ENCODE measurements at places on chromosomes 13 and 19. TPM values are rescaled to one million over a fixed set of nuclear protein-coding genes. Genes with fewer than 3 reads are reported as not detected.

ALOX5AP gene
- total RNA-seq, result 0.25 TPM

HAUS5 gene
- 28.7 TPM for total RNA-seq

NCAN gene
- 0.02 TPM for total RNA-seq

TEX29 gene
- 0.41 TPM for total RNA-seq

RNF225 gene
- 1.3 TPM for total RNA-seq

PLIN4 gene
- total RNA-seq, result 0.25 TPM

DPF1 gene
- 4.0 TPM for total RNA-seq

ACER1 gene
- total RNA-seq, result 0.16 TPM

TEX26 gene
- total RNA-seq, result not detected

SMIM17 gene
- 2.1 TPM for total RNA-seq

TMEM255B gene
- total RNA-seq, result 1.7 TPM

- H3K27me3 ChIP-seq, result no peaks in the 10 kb centered on the region
- peaks cover 19% of the 10 kb centered on the region for H3K4me1 ChIP-seq
- H3K36me3 ChIP-seq, result peaks cover 26% of the 10 kb centered on the region
- no peak overlapping the region for H3K27ac ChIP-seq
- DNase-seq, result no peak
- peak overlapping the region; percentile 8 for H3K4me3 ChIP-seq
Measured at GRCh38 chr19:19630062-19630414, 2.0 kb upstream of the LPAR2 start.

DNA sequence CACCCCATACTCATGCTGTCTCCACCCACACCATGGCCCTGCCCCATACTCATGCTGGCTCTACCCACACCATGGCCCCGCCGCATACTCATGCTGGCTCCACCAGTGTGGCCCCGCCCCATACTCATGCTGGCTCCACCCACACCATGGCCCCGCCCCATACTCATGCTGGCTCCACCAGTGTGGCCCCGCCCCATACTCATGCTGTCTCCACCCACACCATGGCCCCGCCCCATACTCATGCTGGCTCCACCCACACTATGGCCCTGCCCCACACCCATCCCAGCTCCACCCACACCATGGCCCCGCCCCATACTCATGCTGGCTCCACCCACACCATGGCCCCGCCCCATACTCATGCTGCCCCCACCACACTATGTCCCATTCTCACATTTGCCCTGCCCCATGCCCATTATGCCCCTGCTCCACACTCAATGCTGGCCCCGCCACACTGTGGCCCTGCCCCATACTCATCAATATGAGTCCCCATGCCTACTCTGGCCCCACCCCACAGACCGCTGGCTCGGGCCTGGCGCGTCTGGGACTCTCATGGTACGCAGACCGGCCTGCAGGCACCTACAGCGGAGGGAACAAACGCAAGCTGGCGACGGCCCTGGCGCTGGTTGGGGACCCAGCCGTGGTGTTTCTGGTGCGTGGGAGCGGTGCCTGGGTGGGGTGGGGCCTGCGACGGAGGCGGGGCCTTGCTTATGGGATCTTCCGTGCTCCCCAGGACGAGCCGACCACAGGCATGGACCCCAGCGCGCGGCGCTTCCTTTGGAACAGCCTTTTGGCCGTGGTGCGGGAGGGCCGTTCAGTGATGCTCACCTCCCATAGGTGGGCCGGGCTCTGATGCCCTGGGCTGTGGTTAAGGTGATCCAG is 3.7 kb upstream of the ARHGAP45 start:
- H3K4me3 ChIP-seq, result no peak overlapping the region
- peaks cover 13% of the 10 kb centered on the region for H3K4me1 ChIP-seq
- no peak for DNase-seq
- H3K27ac ChIP-seq, result no peak overlapping the region

GRCh38 chr13:104414771-104415170 is 1348.6 kb upstream of the SLC10A2 start:
- H3K27me3 ChIP-seq, result no peaks in the 10 kb centered on the region
- no peak for DNase-seq
- H3K4me1 ChIP-seq, result peaks cover 41% of the 10 kb centered on the region
- H3K27ac ChIP-seq, result peak overlapping the region; percentile 28
- H3K4me3 ChIP-seq, result no peak overlapping the region

DNA sequence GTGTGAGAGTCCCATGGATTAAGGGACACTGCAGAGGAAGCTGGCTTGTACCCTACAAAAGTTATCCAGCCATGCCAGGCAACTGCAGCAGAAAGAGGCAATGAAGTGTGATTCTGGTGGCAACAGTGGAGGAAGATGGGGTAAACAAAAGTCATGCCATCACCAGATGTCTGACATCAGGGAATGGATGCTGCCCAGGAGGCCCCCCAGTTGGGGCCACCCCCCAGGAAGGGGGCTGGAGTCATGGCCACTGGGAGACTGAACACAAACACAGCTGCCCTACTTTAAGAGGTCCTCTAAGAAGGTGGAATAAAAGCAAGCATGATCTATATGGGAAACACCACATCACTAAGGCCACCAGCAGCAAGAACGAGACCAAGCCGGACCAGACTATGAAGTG is 235.3 kb downstream of the KLF12 start:
- no peak overlapping the region for H3K4me3 ChIP-seq
- H3K27me3 ChIP-seq, result no peaks in the 10 kb centered on the region
- no peak overlapping the region for H3K27ac ChIP-seq
- H3K4me1 ChIP-seq, result peaks cover 46% of the 10 kb centered on the region
- H3K36me3 ChIP-seq, result no peaks in the 10 kb centered on the region

GRCh38 chr13:55159765-55160164 is 1981.0 kb upstream of the PRR20A start:
- H3K27me3 ChIP-seq, result no peaks in the 10 kb centered on the region
- no peak overlapping the region for H3K27ac ChIP-seq
- H3K4me3 ChIP-seq, result no peak overlapping the region
- H3K36me3 ChIP-seq, result no peaks in the 10 kb centered on the region

DNA sequence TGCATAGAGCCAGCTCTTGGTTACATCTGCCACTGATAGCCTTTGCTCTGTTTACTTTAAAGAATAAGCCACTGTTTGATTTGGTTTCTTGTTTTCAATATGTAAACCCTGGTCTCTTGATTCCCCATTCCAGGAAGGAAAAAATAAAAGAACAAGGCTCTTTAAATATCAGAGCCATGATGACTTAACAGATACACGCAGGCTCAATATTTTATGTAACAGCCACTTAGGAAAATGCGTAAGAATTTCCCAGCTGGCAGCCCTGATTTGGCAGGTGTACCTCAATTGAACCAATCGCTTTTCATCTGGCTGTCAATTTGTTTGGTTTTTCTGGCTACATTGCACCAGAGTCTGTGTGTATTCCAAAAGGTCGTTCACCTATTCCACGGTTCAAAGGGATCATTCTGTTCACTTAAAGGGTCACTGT is 65.6 kb downstream of the IRS2 start:
- H3K27ac ChIP-seq, result no peak overlapping the region
- no peaks in the 10 kb centered on the region for H3K4me1 ChIP-seq
- H3K4me3 ChIP-seq, result no peak overlapping the region

DNA sequence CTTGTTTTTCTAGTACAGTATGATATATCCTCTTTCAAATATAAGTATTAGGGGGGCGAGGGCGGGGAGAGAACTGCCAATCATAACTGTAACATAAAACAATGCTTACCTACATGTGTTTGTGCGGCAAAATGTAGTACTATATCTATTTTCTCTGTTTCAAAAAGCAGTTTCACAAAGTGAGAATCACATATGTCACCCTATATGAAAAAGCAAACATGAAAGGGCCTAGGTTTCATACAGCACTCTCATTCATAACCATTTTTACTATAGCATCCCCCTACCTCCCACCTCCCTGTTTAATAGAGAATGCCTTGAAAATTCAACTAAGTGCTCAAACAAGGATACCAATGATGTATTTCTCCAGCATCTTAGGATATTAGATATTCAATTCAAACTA is 5.2 kb downstream of the TGDS start:
- no peaks in the 10 kb centered on the region for H3K27me3 ChIP-seq
- no peak for DNase-seq
- H3K36me3 ChIP-seq, result peaks cover 19% of the 10 kb centered on the region
- no peak overlapping the region for H3K27ac ChIP-seq
- H3K4me1 ChIP-seq, result peaks cover 17% of the 10 kb centered on the region
- H3K4me3 ChIP-seq, result no peak overlapping the region

DNA sequence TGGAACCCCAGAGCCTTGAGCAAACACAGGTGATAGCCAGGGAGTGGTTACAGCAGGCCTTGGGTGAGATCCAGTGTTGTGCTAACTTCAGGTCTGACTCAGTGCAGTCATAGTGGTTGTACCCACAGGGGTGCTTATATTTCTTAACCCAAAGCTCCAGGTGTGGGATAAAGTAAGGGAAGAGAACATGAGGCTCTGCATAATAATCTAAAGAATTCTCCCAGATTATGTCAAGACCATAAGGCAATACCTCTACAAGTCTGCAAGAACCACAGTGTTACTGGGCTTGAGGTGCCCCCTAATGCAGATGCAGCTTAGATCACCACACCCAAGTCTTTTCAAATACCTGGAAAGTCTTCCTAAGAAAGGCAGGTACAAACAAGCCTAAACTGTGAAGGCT is 485.4 kb downstream of the RFC3 start:
- no peak overlapping the region for H3K4me3 ChIP-seq
- H3K27ac ChIP-seq, result no peak overlapping the region
- H3K27me3 ChIP-seq, result no peaks in the 10 kb centered on the region
- peaks cover 4% of the 10 kb centered on the region for H3K4me1 ChIP-seq
- peaks cover 3% of the 10 kb centered on the region for H3K36me3 ChIP-seq

GRCh38 chr13:50457415-50458393 is 385.8 kb downstream of the DLEU7 start:
- no peak for DNase-seq
- no peaks in the 10 kb centered on the region for H3K27me3 ChIP-seq
- H3K27ac ChIP-seq, result no peak overlapping the region
- no peaks in the 10 kb centered on the region for H3K36me3 ChIP-seq
- no peak overlapping the region for H3K4me3 ChIP-seq

DNA sequence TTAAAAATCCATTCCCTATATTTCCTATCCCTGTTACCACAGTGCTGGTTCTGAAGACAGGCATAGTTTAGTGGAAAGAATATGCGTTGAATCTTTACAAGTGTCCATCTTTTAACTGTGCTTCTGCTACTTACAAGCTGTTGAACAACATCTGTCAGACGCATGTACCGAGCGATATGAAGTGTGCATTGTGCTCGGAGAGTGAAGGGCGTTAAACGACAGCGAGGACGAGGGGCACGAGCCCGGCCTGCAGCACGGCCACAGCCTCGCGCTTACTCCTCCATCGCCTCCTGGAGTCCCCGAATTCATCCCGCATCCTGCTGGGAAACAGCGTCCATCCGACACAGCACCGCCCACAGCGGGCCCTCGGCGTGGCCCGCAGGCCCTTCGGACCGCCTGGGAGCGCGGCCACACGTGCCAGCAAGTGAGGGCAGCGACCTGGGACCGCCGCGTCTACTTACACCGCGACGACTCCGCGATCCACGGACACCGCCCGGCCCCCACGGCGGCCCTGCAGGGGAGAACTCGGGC is 514 bp downstream of the PCID2 start:
- DNase-seq, result no peak
- H3K4me1 ChIP-seq, result peaks cover 40% of the 10 kb centered on the region
- H3K36me3 ChIP-seq, result peaks cover 9% of the 10 kb centered on the region
- H3K27ac ChIP-seq, result peak overlapping the region; percentile 77
- no peaks in the 10 kb centered on the region for H3K27me3 ChIP-seq

GRCh38 chr13:52599037-52599847 is 43.0 kb upstream of the HNRNPA1L2 start:
- H3K27me3 ChIP-seq, result no peaks in the 10 kb centered on the region
- H3K27ac ChIP-seq, result peak overlapping the region; percentile 93
- H3K4me3 ChIP-seq, result peak overlapping the region; percentile 86
- peaks cover 3% of the 10 kb centered on the region for H3K36me3 ChIP-seq

DNA sequence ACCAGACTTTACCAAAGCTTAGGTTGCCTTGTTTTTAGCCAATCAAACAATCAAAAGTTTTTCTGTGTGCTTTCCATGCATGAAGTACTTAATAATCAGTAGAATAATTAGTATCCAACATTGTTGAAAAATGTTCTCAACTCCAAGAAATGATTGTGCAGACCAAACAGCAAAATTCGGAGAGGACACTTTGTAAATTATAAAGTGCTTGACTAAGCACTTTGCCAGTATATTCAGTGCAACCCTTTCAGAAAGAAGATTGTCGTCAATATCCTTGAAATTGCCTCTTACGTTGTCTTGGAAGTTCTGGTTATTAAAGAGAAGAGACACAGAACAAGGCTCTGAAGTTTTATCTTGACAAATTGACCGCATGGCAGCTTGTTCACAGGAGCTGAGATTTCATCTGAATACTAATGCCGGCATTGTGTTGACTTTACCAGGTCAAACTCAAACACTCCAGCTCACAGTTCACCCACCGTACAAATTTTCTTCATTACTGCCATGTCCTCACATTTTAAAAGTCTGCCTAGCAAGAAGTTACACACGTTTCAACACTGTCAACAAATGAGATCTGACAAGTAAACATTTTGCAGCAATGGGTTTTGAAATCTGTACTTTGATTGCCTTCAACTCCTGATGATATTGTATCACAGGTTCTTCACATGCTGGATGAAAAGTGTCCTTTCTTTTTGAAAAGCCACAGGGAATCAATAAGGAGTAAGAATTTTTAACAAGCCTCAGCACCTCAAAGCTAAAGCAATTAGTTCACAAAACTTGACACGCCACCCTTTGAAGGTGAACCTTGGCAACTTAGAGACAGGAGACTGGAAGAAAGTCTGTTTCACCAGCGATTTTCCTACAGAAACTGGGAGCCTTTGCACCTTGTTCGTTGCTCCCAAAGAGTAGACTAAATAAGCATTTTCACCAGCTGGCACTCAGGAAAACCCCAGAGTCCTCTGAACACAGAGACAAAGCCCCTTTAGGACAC is 150.9 kb downstream of the RFC3 start:
- H3K27ac ChIP-seq, result no peak overlapping the region
- H3K4me1 ChIP-seq, result peaks cover 11% of the 10 kb centered on the region
- no peak overlapping the region for H3K4me3 ChIP-seq
- no peaks in the 10 kb centered on the region for H3K36me3 ChIP-seq
- DNase-seq, result no peak
- no peaks in the 10 kb centered on the region for H3K27me3 ChIP-seq

- H3K27me3 ChIP-seq, result no peaks in the 10 kb centered on the region
- no peak for DNase-seq
- H3K4me3 ChIP-seq, result peak overlapping the region; percentile 50
Measured at GRCh38 chr19:18430417-18431144, 7.4 kb downstream of the ISYNA1 start.

- H3K36me3 ChIP-seq, result no peaks in the 10 kb centered on the region
- no peak for DNase-seq
- H3K4me1 ChIP-seq, result peaks cover 20% of the 10 kb centered on the region
- no peak overlapping the region for H3K27ac ChIP-seq
- no peak overlapping the region for H3K4me3 ChIP-seq
Measured at GRCh38 chr13:65411521-65411920, 1818.6 kb downstream of the PCDH9 start.

DNA sequence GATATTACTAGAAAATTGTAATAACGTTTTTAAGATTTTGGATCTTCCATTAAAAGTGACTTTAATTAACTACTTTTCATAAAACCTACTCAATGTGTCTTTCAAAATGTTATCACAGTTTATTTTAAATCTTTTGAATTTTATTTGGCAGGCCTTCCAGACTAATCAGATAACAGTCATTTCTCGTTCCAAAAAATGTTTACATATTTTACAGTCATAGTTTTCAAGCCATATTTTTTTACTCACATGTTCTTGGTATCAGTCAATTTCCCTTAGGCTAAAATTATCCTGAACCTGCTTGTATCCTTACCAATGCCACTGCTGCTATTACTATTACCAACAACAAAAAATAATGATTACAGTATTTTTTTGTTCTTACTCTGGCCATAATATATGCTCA is 1783.5 kb downstream of the SLITRK5 start:
- no peak for DNase-seq
- no peak overlapping the region for H3K4me3 ChIP-seq
- H3K27me3 ChIP-seq, result no peaks in the 10 kb centered on the region
- H3K27ac ChIP-seq, result no peak overlapping the region
- H3K36me3 ChIP-seq, result peaks cover 3% of the 10 kb centered on the region

All from mesothelial cell of epicardium (in vitro differentiated cells).